NCI-H2081 treated with DMSO at 0.1 percent for 48 hours (cell line): ENCODE measurements at places on chromosomes 4 and X.

GRCh38 chr4:20333141-20333715 is 81.5 kb downstream of the SLIT2 start:
- DNase-seq: no peak

DNA sequence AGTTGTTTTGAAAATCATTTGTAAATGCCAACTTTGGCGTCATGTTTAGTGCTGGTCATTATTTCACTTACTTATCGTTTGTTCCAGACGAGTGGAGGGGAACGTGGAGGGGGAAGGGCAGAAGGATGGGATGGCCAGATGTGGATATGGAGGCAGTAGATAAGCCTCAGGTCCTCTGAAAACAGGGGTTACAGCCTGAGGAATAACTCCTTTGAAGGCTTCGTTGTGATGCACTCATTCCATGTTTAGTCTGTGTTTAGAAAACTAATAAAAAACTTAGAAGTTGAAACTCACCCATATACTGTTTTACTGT is 1.1 kb downstream of the MOB1B start:
- no peak for DNase-seq

GRCh38 chr4:142142366-142143054 is 506.1 kb downstream of the IL15 start:
- DNase-seq: no peak

GRCh38 chr4:8006471-8006870 is 66.8 kb upstream of the AFAP1 start:
- no peak for DNase-seq

GRCh38 chr4:78454016-78454415 is 97.6 kb upstream of the ANXA3 start:
- no peak for DNase-seq

GRCh38 chr4:78923464-78924312 is 15.6 kb downstream of the PAQR3 start:
- no peak for DNase-seq

DNA sequence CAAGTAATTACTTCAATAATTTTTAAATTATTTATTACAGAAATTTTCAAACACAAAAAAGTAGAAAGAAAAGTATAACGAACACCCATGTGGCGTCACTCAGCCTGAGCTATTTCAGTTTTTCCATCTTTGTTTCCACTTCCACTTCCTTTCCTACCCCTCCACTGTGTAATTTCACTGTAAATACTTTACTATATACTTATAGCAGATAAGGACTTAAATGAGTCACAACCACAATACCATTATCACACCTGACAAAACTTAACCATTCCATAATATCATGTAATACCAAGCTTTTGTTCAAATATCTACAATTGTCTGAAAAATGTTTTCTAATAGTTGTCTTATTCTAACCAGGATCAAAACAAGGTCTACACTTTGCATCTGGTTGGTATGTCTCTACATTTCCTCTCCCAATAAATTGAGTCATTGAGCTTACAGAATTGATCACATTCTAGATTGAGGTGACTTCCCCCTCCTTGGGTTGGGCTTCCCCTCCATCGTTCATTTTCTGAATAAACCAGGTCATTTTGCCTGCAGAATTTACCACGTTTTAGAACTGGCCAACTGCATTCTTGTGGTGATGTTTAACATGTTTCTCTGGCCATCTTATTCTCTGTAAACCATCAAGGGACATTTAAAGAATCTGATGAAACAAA is 48.7 kb downstream of the ATP10D start:
- DNase-seq: no peak

DNA sequence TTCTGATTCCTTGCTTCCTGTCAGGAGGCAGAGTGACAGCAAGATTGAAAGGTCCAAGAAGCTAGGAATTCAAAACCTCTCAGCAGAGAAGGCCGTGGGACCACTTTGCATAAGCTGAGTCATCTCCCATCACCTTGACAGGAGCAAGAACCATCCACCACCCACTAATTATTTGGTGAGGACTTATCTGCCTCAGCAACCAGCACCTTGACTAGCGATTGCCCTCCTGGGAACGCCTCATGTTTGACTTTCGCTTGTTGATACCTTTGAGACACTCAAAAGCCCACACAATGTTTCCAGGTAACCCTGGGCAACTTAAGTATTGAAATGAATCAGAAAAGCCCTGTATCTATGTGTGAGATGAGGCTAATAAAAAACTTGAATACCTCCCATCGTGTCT is 233.5 kb upstream of the GYPA start:
- no peak for DNase-seq
